ENCODE measurements at places on chromosomes 7 and 10.

DNA sequence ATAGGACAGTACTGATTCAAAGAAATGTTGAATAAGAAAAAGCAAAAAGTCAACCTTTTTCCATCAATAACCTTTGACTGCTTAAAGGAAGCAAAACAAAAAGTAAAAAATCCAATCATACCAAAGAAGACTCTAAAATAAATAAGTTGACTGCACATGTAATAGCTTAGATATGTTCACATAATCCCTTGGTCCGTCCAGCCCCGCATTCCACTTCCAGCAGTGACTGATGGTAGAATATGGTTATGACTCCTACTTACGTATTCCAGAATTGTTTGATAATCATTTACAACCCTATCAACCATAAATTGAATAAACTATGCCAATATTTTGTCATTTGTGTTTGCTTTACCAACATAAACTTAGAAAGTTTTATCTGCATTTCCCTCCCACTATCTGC is 77.9 kb downstream of the CTNNA3 start:
- no peak for DNase-seq

DNA sequence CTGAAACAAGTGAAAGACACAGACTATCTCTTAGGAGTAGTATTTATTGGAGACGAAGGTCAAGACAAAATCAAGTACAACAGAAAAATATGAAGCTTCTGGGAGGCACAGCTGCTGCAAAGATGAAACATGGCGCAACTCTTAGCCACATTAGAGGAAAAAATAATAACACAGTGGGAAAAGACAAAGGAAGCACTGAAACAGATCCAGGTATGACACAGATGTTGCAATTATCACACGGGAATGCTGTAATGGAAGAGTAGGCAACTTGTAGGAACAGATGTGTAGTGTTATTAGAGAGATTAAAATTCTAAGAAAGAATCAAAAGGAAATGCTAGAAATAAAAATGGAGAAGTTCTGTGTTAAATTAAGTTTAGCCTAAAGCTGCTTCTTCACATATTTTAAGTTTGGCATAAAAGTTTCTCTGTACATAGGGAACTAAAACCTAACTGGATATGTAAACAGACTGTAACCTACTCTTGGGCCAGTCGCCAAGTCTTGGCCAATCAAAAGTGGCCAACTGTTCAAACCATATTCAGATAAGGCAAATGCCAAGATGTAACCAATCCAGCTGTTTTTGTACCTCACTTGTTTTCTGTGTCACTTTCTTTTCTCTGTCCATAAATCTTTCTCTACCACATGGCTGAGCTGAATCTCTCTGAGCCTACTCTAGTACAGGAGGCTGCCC is 1132.0 kb upstream of the LRRTM3 start:
- DNase-seq: no peak

GRCh38 chr10:100522945-100523344 is 3.3 kb upstream of the SEC31B start:
- no peak for DNase-seq

- DNase-seq: no peak
Observed at GRCh38 chr10:4511509-4511908, 314.5 kb upstream of the AKR1E2 start.

DNA sequence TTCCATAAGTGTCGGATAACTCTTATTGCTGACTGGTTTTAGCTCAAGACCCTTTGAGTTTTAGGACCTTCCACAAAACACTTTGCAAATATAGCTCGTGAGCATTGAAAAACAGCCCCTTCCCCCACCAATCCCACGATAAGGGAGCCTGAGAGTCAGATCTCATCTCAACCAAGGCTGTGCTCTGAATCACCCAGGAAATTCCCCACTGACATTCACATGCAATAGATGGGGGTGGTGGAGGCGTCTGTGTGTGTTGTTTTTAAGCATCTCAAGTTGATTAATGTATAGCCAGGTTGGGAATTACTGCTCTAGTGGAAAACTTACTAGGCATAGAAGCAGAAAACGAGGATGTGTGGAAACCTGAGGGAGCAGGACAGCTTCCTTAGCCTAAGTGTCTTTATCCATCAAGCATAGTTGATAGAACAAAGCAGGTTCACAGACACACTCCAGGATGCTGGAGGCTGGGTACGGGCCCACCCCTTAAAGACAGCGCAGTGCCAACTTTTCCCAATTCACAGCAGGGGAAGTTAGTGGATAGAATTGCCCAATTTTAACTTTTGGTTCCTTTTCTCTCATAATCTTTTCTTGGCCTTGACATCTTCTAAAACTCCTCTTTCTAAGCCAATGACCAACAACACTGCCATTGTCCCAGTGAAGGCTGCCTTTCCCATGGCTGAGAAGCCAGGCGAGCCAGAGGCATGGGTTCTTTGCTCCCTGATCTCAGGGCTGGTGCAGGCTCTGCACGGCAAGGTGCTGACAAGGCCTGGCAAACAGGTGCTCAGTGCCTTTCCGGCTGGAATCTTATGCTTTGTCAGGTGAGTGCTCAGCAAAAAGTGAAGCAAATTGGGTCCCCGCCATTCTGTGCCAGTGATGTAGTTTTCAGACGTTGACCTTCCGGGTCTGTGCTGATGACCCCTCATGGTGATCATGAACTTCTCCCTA is 98.5 kb upstream of the INSIG1 start:
- no peak for DNase-seq
